Stimulated activated CD8-positive, alpha-beta memory T cell treated with anti-CD3 and anti-CD28 coated beads, Interleukin-15, amount 100 ng/mL, for 24 hours (primary cell): ENCODE measurements at places on chromosomes 12 and 14.

DNA sequence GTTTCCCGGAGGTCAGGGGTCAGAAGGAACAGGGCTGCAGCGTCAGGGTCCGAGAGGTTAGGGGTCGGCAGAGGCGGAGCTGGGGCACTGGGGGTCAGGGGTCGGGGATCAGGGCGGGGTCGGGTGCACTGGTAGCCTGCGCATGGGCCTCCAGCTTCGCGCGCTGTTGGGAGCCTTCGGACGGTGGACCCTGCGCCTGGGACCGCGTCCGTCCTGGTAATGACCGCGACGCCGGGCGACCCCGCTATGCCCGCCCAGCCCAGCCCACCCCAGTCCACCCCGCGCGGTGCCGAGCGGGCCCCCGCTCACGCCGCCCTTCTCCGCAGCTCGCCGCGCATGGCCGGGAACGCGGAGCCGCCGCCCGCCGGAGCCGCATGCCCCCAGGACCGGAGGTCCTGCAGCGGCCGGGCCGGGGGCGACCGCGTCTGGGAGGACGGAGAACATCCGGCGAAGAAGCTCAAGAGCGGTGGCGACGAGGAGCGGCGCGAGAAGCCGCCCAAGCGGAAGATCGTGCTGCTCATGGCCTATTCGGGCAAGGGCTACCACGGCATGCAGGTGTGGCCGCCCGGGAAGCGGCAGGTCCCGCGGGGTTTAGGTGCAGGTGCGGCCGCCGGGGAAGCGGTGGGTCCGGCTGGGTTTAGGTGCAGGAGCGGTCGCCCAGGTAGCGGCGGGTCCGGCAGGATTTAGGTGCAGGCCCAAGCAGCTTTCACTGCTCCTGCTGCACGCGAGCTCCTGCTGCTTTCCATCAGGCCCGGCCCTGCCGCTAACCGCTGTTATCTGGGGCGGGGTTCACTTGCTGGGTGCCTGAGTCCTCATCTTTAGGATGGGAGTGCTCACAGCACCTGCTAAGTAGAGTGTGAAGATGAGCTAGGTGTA lies 743 bp downstream of the PUS1 start:
- no peak for DNase-seq

- no peak for DNase-seq
Observed at GRCh38 chr12:119613319-119613936, 19.9 kb downstream of the TMEM233 start.

- DNase-seq, result no peak
Observed at GRCh38 chr14:74620497-74620921, 8.5 kb upstream of the LTBP2 start.

DNA sequence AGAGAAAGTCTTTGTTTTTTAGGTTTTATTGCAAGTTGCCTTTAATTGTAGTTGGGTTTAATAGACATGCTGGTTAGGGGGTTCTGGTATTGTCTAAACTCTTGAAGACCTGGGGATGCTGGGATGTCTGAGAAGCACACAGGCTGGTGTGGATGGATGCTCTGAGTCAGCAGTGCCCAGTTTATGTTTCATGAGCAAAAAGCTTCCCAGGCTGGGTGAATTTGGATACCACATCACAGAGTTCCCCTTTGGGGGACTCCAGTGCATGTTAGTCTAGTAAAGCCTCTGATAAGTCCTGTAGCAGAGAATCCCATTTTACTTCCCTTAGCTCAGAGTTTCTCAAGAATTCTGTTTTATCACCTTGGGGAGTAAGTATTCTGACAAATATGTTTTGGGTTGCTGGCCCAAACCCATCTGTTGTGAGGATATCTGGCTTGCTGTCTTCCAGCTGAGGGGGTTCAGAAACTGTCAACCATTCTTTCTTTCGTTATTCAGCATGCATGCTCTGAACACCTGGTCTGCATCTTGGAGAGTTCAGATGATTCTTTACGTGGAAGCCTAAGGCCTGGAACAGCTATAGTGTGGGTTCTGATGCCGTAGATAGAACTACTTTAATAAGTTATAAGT lies 509.1 kb downstream of the VRK1 start:
- DNase-seq, result no peak

DNA sequence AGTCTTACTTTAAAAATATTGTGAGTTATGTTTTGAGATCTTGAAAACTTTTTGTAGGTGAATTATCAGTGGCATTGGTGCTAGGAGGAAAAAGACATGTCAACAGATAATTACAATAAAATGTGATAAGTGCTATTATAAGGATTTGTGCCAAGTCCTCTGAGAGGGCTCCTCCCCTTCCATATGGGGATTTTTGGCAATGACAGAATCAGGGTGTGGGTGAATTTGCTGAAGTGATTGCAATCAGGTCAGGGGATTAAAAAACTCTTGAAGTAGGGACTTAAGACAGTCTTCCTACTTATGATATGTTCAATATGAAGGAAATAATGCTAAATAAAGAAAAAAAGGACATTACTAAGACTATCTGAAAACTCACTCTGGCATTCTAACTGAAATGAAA lies 122.5 kb downstream of the SLC15A5 start:
- no peak for DNase-seq

- no peak for DNase-seq
Observed at GRCh38 chr12:59940631-59941342, 345.0 kb downstream of the SLC16A7 start.

DNA sequence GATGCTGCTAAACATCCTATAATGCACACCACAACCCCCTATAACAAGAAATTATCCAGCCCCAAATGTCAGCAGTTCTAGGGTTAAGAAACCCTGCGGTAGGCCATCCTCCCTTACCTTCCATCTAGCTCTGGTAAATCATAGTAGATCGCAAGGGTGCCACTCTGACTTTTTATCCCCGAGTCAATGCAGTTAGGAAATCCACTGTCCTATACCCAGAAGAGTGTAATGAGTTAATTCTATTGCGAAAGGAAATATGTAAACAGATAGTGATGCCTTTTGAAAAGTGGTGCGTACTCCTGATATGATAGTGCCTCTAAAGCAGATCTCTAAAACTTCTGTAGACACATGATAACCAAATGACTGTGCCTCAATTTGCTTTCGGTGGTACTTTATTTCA lies 29.8 kb downstream of the SCFD1 start:
- no peak for DNase-seq

DNA sequence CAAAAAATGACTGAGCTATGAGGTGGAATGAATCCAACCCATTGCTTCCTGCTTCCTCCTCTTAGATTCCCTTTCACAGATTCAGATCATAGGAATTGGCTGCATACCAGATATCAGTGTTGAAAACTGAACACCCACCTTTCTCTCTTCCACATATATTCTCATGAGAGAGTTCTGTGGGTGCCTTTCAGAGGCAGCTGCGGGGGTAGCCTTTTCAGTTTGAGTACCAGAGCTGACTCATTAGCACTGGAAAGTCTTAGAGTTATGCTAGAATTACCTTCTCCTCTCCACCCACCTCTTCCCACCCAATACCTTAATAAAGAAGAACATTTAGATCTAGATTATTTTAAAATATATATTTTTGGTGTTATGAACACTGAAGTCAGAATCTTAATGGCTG lies 495.4 kb upstream of the SEL1L start:
- no peak for DNase-seq

GRCh38 chr12:19518209-19518608 lies 78.9 kb downstream of the AEBP2 start:
- DNase-seq, result no peak
